ENCODE measurements at places on chromosomes 3 and 15.

GRCh38 chr15:61184431-61184830 is 44.7 kb downstream of the RORA start:
- no peak for DNase-seq

- no peak for DNase-seq
Measured at GRCh38 chr15:66424963-66425612, 38.4 kb downstream of the MAP2K1 start.

DNA sequence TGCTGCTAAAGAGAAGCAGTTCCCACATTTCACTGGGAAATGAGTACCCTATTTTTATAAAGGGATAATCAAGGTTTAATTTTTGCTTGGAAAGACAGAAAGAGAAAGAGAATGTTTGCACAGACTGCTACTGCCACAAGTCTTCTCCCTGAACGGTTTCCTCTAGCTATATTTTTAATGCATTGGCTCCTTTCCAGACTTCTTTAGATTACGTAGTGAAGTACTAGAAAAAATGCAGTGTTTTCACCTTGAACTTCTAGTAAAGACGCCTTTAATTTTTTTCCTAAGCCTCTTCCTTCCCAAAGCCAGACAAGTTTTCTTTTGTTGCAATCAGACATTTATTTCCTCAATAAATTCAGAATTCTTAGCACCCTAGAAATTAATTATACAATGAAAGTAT is 248.3 kb upstream of the CCDC54 start:
- DNase-seq, result no peak

DNA sequence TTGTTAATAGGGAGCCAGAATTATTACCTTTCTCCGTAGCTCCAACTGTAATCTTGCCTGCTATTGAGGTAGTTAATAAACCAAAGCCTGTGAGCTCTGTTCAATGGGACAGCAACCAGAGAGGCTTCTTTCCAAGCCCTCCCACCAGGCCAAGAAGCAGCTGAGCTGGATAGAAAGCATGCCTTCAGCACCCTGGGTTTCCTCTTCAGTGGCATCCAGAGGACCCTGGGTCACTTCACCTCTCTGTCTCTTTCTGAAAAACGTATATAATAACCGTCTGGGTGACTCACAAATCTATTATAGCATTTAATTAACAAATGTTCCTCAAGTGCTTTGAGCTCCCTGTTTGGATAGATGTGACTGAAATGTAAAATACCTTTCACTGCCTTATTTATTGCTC is 420.0 kb downstream of the LPP start:
- no peak for DNase-seq

DNA sequence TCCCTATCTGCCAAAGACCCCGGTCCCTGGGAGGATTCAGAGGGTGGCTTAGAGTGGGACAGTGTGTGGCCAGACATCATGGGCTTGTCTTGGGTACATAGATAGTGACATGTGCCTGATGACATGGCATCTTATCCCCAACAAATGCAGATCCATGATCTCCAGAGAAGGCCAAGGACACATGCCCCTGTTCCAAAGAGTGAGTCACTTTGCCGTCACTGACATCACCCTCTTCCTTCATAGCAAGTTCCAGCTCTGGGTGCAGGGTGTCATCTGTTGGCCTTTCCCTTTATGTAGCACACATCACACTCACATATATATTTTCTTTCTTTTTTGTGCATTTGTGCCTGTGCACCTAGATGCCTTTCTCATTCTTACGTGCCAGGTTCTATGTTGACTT is 350.5 kb downstream of the LRTM1 start:
- DNase-seq, result no peak

GRCh38 chr3:63937661-63938651 is 25.8 kb upstream of the SCAANT1 start:
- DNase-seq, result no peak

- DNase-seq, result no peak
Measured at GRCh38 chr15:69868756-69869155, 229.0 kb downstream of the TLE3 start.

- no peak for DNase-seq
Measured at GRCh38 chr3:155535098-155535497, 209.8 kb downstream of the PLCH1 start.
